NCI-H1930 (cell line): ENCODE measurements at places on chromosomes 5 and 9.

DNA sequence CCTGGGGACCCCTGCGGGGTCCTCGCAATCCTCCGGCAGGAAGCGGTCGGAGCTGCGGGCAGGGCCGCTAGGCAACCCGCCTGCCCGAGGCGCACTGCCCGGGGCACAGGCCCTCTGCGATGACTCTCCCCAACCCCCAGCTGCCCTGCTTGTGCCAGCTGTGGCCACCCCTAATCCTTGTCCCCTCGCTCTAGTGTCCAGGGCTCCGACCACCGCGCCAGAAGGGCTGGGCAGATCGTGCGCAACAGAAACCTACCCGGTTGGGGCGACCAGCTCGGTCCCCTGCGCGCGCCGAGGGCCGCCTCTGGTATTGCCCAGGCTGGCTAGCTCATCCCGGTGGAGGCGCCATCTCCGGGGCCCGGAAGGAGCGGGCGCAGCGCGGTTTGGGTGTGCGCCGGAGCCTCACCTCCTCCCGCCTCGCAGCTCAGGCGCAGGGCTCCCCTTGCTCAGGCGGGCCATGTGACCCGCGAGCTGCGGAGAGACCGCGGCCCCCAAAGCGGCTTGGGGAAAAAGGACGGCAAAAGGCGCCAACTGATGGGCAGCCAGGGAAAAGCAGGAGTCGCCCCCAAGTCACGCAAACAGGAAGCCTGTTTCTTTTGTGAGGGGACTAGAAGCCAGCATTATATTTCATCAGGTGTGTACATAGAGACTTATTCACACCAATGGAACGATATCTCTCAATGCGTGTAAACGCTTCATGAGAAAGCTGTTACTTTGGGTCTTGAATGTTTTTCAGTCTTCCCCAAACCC is 46.8 kb upstream of the RNF20 start:
- peak; percentile 77 for DNase-seq

DNA sequence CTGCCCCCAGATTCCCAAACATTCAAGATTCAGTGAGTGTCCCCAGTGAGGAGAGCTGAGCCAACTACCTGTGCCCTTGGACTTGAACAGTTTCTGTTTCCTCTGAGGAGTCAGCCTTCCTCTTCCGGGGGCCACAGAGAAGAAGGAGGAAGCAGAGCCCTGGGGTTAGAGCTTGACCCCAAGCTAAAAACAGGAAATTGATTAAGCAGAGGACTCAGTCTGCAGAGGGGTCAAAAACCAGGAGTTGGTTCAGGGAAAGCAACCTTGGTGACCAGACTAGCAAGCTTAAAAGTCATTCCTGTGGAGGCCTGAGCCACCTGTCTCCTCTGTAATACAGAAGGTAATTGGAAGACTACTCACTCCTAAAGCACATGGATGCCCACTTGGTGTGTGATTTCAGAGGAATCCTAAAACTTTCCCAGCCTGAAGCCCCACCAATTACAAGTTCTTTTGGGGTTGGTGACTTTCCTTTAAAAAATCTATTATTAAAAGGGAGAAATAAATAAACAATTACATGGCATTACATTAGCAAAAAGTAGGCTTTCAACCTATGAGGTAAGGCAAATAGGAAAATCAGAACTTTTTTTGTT is 64.2 kb upstream of the SELENOP start:
- DNase-seq: no peak

- DNase-seq: no peak
Measured at GRCh38 chr5:7852988-7853387, 2.1 kb upstream of the CFAP90 start.

DNA sequence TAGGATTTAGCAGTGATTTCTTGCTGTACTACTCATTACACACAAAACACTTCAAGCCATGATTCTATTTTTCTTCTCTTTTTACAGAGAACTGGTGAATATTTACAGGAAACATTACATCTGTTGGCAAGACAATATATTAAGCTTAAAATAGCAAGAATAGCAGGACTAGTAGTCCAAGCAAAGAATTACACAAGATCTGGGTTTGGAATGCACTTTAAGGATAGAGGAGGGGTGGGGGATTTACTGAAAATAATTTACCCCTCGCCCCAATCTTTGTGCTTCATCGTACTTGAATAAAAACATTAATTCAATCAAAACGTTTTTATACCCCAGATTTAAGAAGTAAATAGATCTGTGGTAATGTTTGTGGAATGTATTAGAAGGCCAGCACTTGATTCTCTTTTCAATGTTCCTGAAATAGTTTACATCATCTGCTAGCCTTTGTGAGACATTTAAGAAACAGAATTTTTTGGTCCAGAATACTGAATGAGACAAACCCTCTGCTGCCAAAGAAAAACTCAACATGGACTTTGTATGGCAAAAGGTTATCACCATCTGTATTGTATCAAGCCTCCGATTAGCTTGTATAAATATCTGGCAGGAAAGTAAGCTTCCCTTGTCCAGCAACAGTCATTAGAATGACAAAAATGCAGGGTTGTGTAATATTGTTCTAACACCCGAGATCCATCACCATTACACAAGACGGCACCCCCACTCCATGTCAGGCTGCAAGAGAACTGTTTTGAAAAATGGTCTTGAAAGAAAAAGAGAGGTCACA is 23.8 kb downstream of the SVEP1 start:
- DNase-seq: no peak

GRCh38 chr5:175464074-175464941 is 14.1 kb upstream of the SFXN1 start:
- no peak for DNase-seq

GRCh38 chr9:75754080-75754479 is 136.4 kb upstream of the PCSK5 start:
- no peak for DNase-seq

- DNase-seq: no peak
Measured at GRCh38 chr9:13137426-13137825, 142.1 kb downstream of the MPDZ start.

- no peak for DNase-seq
Measured at GRCh38 chr9:88418025-88418424, 29.8 kb downstream of the SPIN1 start.

DNA sequence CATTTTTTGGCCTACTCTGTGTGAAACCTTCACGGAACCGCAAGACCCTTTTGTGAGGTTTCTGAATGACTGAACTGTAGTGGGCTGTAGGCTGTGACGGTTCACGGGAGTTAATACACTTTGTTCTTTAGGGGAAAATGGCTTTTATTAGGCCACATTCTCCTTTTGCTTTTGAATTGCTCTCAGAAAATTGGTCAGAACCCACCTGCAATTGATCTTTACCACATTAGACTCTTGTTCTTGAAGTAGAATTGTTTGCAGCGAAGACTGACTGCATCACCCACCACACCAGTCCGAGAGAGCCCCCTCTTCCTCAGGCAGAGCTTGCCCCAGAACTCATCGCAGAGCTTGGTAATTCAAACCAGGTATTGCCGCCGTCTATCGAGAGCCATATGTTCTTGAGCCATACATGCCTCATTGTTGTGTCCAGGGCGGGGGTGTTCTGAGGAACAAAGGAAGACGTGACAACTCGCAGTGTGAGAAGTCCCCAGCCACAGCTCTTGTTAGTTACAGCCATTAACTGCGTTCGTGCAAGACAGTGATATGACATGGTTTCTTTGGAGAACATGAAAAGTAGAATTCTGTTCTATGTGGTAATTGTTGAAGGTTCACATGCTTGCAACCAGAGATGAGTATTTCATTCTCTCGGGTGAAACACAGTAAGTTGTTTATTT is 166.4 kb upstream of the OTULINL start:
- no peak for DNase-seq

GRCh38 chr5:127564002-127564769 is 46.7 kb downstream of the PRRC1 start:
- DNase-seq: no peak

DNA sequence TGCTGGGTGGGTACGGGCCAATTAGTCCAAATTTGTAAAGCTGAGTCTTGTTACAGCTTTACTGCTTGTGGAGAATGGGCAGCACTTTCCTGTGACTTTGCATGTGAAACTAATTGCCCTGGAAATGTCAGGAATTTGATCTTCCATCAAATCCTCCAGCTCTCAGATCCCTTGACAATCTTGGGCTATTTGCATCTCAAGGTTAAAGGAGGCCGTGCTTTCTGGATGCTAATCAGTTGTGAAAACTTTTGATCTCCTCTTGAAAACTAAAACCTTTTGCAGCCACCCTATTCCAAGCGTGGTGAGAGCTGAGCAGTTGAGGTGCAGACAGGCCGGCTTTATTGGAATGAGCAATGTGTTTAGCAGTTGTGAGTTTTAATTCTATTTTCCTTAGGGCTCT is 68.0 kb upstream of the CLINT1 start:
- no peak for DNase-seq

DNA sequence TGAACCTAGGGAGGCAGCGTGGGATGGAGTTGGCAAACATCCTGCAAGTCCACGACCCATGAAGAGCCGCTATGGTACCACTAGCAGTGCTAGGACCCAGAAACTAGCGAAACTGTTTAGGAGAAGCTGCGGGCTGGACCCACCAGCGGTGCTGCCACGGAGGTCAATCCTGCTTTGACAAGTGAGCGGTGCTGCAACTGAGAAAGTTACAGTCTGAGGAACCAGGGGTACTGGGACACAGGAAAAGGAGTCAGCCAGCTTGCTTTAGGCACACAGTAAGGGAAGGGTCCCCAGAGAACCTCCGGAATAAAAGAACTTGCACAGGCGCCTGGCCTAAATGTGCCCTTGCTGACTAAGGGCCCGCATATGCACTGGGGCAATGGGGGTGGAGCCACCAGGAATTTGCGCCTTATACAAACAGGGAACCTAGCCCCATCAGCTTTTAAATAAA is 23.6 kb upstream of the ANXA2R start:
- no peak for DNase-seq

DNA sequence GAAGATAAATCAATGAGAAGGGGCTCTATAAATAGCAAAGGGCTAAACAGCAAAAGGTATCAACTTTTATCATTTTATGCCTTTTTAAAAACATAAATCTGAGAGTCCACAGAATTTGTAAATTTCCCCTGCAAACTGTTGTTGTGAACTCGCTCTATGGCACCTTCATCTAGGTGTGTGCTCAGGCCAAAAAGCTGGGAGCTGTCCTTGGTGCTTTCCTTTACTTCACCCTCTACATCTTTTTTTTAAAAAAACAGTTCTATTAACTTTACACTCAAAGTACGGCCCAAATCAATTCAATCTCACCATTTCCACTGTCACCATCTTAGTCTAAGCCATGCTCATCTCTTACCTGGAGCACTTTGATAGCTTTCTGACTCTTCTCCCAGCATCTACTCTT is 108.2 kb upstream of the GPR151 start:
- DNase-seq: no peak
